AG09309 (cell line): ENCODE measurements at places on chromosomes 6 and 20.

- no peak for DNase-seq
Measured at GRCh38 chr20:37265152-37265551, 3.5 kb upstream of the GHRH start.

- no peak for DNase-seq
Measured at GRCh38 chr20:13213335-13213734, 7.7 kb upstream of the ISM1 start.

DNA sequence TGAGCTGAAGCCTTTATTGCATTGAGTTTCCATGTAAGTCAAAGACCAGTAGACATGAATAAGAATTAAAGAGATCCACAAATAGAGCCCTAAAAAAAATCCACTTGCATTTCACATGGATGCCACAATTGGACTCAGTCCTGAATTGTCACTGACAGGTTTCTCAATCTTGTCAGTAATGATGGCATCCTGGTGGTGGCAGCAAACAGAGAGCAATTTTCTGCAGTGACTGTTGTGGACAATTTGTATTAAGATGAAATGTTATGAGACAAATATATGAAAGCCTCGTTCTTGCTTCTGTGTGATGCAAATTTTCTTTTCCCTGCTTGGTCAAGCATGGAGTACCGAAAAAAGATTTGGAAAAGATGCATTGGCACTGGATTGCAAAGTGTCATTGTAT is 278.9 kb downstream of the SAMD5 start:
- no peak for DNase-seq

GRCh38 chr20:32621891-32622584 is 36.9 kb upstream of the NOL4L start:
- no peak for DNase-seq

DNA sequence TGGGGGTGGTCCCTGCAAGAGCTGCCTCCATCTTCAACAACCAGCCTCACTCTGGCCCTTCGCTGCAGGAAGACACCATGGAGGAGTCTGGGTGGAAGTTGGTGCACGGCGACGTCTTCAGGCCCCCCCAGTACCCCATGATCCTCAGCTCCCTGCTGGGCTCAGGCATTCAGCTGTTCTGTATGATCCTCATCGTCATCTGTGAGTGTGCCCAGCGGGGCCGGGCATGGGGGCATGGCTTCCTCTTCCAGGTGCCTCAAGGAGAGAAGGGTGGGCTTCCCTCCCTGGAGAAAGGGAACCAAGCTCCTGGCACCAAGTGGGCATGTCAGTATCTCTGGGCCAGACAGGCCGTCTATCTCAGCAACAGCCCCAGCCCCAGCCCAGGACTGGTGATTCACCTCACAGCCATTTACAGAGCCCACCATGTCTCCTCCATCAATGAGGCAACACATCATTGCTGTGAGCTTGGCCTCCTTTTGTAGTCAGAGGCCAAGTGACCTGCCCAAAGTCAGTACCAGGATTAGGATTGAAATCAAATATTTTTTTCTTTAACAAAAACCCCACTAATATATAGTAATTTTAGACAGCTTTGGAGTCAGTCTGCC is 40.2 kb downstream of the TM9SF4 start:
- DNase-seq, result no peak

DNA sequence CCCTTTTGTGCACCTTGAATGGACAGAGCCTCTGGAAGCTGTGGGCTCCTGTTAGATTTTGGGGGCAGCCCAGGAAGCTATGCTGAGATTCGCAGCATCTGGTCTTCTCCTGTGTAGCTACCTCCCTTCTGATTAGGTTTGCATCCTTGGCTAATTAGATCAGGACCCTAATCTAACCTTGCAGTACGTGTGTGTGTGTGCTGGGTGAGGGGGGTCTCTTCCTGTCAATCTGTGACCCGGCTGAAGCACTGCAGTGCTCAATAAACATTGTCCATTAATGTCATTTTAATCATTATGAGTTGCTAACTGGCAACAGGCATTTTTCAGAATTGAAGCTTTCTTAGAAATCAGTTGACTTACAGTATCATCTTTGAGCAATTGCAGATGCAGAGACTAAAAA is 229.1 kb upstream of the STXBP5 start:
- DNase-seq, result no peak

- no peak for DNase-seq
Measured at GRCh38 chr6:89058627-89059026, 21.9 kb upstream of the PNRC1 start.

DNA sequence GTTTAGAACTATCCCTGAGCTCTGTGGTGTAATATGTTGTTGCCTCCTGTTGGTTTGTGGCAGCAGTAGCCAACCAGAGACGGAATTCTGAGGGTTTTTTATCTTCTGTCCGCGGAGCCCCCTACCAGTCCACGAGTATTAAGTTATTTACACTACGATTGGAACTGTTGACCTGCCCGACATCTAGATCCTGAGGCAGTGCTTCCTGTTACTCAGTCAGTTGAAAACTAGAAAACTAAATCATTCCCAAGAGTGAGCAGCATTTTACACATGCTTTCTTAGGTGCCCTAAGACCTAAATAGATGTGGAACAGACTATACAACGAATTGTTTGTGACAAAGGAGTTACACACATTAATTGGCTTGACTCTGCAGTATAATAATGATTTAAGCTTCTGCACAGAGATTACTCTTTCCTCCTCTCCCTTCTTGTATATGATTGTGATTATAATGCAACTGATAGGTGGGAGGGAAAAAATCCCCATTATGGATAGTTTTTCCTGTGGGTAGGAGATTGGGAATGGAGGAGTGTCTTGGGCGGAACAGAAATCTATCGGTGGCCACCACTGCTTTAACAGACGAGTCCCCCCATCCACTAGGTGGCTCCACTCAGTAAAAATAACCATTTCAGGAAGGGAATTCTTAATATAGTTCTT is 1.7 kb downstream of the LOC128125822 start:
- DNase-seq, result no peak

- no peak for DNase-seq
Measured at GRCh38 chr6:147675281-147675680, 166.8 kb downstream of the SAMD5 start.

DNA sequence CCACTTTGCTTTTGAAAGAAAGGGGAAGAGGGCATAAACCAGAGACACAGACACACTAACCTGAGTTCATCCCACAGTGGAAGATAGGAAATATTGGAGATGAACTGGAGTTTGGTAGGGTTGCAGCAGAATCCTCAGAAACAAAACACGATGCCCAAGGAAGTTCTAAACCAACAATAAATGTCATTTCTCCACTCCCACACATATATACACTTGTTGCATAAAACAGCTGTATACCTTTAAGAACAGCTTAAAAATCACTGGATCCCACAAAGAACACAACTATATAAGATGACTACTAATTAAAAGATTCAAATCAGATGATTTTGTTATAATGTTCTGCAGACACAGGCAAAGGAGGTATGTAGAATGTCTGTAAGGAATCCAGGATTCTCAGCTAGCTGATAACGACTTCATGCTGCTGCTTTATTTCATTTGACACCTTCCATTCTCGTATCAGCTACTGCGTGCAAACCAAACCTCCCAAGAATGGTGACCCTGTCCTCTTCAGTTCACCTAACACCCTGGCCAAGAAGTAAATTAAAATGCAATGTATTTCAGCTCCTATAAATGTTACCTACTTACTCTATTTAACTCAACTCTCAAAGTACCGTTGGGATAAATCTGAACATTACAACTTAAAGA is 14.3 kb downstream of the KIF13A start:
- no peak for DNase-seq

GRCh38 chr20:50415516-50416268 is 94.5 kb upstream of the PTPN1 start:
- peak; percentile 76 for DNase-seq

GRCh38 chr6:120198033-120198432 is 848.5 kb upstream of the MAN1A1 start:
- DNase-seq, result no peak

- no peak for DNase-seq
Measured at GRCh38 chr6:156715839-156716238, 61.3 kb upstream of the ARID1B start.

GRCh38 chr6:69578361-69578890 is 218.4 kb downstream of the LMBRD1 start:
- DNase-seq, result no peak

GRCh38 chr20:4227085-4227821 is 211.9 kb upstream of the RNF24 start:
- peak; percentile 55 for DNase-seq

DNA sequence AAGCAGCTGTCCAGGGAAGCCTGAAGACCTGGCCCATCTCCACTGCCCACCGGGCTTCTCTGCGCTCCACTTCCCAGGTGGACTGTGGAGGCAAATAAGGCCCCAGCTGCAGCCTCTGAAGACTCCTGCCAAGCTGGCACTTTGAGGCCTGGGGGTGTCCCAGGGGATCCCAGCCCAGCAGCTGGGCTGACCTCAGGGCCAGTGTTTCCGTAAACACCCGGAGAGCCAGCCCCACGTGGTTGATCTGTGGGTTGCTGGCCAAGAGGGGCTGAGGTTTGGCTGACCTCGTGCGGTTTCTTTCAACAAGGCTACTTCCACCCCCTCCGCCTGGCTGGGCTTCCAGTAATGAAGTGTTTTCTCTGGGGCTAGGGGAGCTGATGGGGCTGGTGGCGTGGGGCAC is 12.4 kb upstream of the CCN5 start:
- peak; percentile 81 for DNase-seq
